Bone marrow (tissue), 2 donors: ENCODE measurements at places on chromosomes 3 and 15.

DNA sequence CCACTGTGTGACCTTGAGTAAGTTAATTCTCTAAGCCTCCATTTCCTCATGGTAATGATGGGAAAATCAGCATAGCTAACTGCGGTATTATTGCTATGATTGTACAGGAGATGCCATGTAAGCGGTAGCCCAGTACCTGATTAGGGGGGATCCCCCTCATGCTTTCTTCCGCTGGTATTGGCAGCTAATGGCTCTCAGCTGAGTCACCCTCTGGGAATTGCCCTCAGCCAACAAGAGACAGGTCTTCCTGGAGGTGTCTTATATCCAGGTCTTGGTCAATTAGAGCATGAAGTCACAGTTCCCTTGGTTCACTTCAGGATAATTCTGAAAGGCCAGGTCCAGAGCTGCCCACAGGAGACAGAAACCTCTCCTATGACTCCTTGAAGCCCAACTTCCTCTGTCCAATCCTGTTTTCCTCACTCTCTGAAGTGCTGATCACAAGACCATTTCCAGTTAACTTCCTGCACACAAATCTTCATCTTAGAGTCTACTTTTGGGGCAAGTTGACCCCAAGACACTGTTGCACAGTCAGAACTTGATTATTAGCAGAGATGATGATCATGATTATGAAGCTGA lies 724.7 kb upstream of the ZNF385D start:
- DNase-seq, result no peak

GRCh38 chr15:76973362-76973743 lies 21.6 kb upstream of the PSTPIP1 start:
- DNase-seq, result peak; percentile 18

GRCh38 chr3:188389711-188390342 lies 235.9 kb downstream of the LPP start:
- no peak for DNase-seq

GRCh38 chr3:8336456-8336855 lies 165.2 kb upstream of the LMCD1 start:
- no peak for DNase-seq

- DNase-seq, result no peak
Measured at GRCh38 chr3:146092230-146092629, 68.8 kb downstream of the PLOD2 start.

GRCh38 chr3:66477856-66478255 lies 23.0 kb downstream of the LRIG1 start:
- DNase-seq, result no peak

DNA sequence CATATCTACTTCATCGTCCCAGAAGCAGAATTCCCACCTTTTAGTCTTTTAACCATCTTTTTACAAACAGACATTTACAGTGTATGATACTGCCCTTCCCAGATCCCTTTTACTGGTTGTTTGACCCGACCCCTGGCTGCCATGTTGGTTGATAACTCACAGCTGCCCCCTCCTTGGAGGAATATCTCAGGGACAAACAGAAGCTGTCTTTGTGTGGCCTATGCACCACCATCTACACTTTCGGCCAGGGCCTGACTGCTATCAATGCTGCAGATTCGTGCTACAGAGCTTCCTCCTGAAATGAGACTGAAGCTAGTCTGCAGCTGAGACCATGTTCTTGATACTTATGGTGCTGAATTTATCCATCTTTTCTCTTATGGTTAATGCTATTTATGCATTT lies 6.6 kb upstream of the POLQ start:
- no peak for DNase-seq

DNA sequence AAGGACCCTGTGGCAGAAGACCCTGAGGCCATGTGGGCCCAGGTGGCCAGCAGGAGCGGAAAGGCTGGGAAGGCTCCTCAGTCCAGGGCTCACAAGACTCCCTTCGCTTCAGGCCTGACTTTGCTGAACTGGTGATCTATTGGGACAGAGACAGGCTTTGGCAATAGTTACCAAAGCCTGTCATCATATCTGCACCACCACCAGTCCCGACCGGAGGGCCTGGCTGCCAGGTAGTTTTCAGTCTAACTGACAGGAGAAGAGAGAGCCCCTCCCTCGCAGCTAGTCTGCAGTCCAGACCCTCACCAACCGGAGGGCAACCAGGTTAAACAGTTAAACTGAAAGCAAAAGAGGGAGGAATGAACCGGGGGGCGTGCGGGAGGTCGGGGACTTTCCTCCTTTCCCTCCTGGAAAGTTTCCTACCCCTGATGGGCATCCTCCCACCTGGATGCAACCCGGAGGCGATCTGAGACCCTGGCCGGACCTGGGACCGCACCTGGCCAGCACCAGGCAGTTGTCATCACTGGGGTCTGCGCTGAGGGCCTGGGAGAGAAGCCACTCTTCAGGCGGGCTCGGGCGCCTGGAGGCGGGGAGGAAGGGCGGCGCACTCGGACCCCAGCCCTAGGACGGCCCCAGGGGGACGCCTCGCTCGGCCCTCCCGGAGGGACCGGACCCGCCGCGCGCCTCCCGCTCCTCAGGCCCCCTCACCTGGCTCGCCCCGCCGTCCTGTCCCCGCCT lies 435 bp downstream of the RAB27A start:
- no peak for DNase-seq

DNA sequence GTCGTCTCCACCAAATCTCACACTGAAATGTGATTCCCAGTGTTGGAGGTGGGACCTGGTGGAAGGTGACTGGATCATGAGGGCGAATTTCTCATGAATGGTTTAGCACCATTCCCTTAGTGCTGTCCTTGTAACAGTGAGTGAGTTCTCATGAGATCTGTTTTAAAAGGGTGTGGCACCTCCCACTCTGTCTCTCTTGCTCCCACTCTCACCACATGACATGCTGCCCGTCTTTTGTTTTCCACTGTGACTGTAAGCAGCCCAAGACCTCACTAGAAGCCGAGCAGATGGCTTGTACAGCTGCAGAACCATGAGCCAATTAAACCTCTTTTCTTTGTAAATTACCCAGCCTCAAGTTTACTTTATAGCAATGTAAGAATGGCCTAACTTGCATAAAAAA lies 21.2 kb downstream of the RAD18 start:
- no peak for DNase-seq
